ENCODE measurements at places on chromosomes 1 and 21.

DNA sequence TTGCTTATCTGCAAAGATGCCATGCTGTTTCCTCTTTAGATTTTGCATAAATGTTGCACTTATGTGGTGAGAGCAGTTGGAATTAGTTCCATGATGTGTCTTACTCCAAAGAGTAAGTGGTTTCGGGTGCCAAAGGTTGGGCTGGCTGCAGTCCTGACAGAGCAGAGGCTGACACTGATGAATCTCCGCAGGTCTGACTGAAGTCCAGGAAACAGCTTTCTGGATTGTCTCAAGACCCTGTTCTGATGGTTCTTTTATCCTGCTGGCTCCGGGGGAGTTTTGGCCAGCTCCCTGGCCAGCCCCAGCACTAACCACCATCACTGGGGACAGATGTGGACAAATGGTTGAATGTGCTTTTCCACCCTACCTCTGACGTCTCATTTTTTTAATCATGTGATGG is 207.2 kb upstream of the KIAA0040 start:
- DNase-seq: no peak

- no peak for DNase-seq
Measured at GRCh38 chr1:115505148-115505571, 136.6 kb upstream of the VANGL1 start.

DNA sequence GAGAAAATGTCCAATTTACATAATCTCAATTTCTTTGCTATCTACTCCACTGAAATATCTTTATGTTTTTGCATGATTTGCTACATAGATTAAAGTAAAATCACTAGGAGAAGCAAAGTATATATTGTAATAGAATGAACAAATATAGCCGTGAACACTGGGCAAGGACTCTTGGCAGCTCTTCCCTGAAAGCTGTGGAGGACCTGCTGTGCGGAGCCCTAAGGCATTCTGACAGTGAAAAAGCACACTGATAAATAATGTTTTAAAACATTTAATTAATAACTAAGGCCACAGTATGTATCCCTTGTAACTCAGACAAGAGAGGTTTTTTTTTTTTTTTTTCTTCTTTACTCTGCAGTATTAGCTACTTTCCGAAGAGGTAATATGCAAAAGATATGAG is 256.1 kb upstream of the DPYD start:
- no peak for DNase-seq

DNA sequence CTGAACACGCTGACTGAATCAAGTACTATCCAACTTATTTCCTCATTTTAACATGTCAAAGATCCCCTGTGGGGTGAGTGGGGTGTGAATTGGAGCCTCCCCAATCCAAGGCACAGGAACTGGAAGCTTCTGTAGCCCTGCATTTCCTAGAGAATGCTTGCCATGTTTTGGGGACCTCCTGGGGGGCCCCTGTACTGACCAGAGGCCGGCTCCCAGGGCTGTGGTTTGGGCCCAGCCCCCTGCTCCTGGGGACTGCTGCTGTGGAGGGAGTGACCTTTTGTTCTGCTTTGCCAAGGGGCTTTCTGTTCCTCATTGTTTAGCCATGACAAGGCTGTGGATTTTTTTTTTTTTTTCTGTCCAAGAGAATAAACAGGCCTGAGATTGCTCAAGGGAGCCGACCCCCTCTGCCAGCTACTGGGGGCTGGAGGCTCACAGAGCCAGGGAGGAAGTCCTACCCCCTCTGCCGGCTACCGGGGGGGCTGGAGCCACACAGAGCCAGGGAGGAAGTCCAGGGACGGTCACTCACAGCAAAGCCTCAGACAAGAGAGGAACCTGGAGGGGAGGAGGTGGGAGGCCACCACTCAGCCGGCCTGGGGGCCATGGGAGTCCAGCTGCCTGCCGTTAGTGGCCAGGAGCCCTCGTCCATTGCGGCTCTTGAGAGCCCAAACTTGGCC is 17.4 kb downstream of the TNFRSF1B start:
- no peak for DNase-seq

- DNase-seq: no peak
Measured at GRCh38 chr1:99218572-99218971, 45.7 kb upstream of the PLPPR4 start.

DNA sequence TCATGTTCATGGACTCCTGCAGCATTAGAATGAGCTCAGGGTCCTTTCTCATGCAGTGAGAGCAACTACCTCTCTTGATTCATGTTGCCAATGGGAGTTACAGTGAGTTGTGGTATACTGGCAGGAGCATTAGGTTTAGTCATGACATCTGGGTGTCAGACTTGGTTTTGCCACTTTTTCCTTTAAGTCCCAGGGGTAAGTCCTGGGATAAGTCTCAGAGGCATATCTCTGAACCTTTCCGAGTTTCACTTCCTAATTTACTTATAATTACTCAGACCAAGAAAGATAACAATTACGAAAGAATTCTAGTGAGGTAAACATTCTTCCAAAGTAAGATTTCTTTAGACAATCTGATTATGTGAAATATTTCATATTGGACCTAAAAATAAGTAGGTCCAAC is 606.0 kb downstream of the SMYD3 start:
- no peak for DNase-seq

GRCh38 chr21:42863504-42863870 is 15.9 kb downstream of the WDR4 start:
- DNase-seq: no peak

DNA sequence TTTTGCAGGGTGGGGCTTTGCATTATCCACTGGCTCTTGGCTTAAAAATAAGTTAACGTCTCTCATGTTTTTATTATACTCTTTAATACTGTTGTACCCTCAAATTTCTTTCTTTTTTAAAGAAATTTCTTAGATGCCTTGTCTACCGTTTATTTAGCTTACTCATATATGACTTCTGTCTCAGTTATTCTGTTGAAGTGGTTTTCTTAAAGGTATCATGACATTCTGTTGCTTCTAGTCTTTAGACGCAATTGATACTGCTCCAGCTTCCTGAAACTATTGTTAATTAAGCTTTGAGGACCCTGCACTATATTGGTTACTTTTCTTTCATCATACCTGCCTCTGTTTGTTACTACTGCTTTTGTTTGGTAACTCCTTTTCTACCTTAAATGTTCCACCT is 11.7 kb downstream of the PKN2 start:
- no peak for DNase-seq

GRCh38 chr1:3333903-3334302 is 120.6 kb upstream of the ARHGEF16 start:
- no peak for DNase-seq

GRCh38 chr1:9242338-9242969 is 7.9 kb downstream of the H6PD start:
- DNase-seq: no peak

DNA sequence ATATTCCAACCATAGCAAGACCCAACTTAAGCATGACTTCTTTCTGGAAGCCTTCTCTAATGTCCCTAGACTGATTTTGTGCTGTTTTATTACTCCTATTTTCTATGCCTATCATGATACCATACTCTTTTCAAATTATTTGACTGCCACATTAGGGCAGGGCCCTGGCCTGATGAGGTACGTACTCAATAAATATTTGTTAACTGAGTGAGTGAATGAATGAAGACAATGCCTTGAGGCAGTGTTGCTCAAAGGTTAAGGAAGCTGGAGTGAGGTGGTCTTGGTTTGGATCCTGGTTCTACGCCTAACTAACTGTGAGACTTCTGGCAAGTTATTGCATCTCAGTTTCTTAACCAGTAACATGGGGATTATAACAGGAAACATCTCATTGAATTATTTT is 38.3 kb upstream of the BACH1 start:
- DNase-seq: no peak

- DNase-seq: peak; percentile 12
Measured at GRCh38 chr1:153539395-153540093, 1.2 kb downstream of the S100A5 start.

DNA sequence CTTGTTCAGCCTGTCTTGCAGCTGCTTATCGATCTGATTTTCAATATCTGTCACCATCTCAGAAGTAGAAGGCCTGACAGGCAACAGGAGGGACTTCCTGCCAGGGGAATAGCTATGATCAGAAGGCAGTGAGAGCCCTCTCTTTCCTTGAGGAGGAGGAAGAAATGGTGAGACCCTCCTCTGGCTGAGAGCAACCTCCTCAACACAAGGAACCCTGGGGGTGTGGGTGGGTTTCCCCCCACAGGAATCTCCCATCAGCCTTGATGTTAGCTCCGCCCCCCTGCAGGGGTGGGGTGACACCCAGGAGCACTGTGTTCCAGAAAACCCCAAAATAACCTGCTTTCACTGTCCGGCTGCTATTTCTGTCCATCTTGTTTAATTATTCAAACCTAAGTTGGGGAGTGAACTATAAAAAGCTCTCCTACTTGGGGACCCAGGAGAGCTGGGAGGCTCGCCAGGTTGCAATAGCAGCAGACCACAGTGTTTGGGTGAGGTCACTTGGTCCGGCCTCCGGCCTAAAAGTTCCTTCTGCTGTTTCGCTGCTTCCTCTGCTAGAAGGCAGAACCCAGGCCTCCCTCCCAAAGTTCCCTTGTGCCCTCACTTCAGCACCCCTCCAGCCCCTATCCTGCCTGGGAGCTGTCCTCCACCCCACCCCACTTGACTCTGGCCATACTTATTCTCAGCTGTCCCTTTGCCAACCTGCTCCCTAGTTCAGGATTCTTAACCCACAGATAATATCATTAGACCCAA is 7.8 kb upstream of the MEF2D start:
- no peak for DNase-seq

DNA sequence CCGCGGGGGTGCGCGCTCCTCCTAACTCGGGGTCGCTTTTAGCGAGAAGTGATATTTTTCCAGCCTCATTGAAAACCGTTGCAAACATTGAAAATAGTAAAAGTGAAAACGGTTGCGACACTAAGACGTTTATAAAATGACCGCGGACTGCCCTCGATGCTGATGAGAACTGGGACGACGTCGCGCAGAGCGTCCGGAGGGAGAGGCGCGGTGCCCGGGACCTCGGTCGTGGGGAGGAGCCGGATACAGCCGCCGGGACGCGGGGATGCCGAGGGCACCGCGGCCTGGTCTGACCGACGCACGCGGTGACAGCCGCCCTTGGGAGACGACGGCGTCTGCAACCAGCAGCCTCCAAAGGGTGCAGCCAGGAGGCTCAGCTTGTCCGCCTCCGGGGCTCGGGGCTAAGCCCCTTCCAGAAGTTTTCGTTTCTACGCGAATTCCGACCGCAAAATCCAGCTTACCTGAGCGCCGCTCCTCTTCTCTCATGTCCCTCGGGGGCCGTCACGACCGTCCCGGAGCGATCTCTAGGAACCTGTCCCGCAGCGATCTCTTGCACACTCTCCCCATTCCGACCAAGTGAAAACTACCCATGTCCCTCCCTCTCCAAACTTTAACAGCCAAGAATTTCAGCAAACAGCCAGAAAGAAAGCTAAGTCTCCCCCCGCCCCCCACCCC is 144.4 kb upstream of the ETS2 start:
- no peak for DNase-seq

- DNase-seq: no peak
Measured at GRCh38 chr1:147475488-147475887, 65.8 kb upstream of the BCL9 start.

- no peak for DNase-seq
Measured at GRCh38 chr1:176512966-176513365, 50.0 kb downstream of the PAPPA2 start.

DNA sequence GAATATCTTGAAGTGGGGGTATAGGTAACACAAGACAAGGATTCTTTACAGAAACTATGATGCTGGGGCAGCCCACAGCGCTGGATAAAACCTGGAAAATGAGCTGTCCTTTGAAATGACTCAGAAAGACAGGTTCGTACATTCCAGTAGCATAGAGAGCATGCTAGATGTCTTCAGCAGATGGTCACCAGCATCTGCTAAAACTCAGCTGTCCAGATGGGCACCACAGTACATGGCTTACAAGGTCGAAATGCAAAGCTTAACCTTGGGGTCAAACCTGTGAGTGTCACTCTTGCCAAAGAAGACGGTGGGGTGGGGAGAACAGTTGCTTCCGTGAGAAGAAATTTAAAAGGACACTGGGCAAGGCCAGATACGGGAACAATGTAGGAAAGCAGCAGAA is 41.3 kb upstream of the TRIM45 start:
- no peak for DNase-seq

DNA sequence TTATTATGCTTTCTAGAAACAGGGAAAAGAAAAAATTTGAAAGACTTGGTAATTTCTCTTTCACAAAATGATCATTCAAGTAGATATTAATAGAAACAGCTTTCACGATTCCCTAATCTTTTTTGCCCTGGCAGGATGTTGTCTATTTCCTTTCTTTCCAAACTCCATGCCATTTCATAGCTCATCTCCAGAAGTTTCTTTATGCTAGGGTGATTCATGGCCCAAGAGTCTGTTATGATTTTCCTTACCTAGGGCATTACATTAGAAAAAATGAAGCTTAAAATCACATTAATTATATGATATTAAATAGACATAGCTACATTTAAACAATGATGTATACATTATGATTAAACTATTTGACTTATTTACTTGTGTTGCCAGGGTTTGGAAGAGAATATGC is 762.1 kb downstream of the LTN1 start:
- no peak for DNase-seq

DNA sequence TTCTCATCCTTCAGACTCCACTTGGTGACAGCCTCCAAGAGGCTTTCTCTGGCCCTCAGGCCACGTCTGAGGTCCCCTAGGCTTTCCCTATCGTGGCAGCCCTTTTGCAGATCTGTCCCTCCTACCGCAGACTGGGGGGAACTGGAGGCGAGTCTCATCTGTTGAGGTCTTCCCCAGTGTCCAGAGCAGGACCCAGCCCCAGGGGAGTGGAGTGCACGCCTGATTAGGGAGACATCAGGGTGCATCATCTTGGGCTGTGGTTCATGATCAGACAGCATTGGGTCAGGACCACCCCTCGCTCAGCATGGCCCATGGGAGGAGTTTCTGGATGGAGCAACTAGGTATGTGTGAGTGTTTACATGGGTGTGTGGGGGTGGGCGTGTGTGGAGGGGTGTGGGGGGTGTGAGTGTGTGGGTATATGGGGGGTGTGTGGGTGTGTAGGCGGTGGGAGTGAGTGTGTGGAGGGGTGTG is 8.5 kb upstream of the MATN1 start:
- DNase-seq: no peak

- DNase-seq: no peak
Measured at GRCh38 chr1:107669996-107670395, 295.0 kb downstream of the VAV3 start.

DNA sequence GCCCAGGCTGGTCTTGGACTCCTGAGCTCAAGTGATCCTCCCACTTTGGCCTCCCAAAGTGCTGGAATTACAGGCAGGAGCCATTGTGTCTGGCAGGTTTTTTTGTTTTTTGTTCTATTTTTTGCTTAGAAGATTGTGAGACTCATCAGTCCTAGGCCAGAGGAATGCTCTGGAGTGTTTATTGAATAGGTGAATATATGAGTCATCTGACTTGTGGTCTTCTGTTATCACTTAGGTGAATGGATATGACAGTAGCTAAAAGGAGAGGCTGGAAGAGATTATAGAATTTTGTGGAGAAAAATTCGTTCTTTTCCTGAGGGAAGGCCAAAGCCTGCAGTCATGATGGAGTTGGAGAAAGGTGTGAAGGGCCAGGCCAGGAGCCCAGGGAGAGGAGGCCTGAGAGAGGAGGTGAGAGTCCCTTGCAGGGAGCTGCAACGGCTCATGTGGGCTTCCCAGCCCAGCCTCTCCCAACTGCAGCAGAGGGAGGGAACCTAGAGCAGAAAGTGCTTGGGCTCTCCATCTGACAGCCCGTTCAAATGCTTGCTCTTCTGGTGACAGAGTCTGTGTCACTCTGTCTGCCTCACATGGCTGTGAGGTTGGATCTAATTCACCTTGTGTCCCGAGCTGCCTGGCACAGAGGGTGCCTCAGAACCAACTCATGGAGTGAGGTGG is 31.6 kb upstream of the ACOT11 start:
- DNase-seq: no peak

GRCh38 chr1:94926915-94927404 is at the start of gene CNN3:
Gene CNN3, minus strand, starts transcription at chr1:94927110. Its CDS starts 216 bp downstream, at chr1:94926894.
- peak; percentile 75 for DNase-seq

Measured in D721Med (cell line).